Left lobe of liver (tissue), 2 donors: ENCODE measurements at places on chromosomes 4 and X.

DNA sequence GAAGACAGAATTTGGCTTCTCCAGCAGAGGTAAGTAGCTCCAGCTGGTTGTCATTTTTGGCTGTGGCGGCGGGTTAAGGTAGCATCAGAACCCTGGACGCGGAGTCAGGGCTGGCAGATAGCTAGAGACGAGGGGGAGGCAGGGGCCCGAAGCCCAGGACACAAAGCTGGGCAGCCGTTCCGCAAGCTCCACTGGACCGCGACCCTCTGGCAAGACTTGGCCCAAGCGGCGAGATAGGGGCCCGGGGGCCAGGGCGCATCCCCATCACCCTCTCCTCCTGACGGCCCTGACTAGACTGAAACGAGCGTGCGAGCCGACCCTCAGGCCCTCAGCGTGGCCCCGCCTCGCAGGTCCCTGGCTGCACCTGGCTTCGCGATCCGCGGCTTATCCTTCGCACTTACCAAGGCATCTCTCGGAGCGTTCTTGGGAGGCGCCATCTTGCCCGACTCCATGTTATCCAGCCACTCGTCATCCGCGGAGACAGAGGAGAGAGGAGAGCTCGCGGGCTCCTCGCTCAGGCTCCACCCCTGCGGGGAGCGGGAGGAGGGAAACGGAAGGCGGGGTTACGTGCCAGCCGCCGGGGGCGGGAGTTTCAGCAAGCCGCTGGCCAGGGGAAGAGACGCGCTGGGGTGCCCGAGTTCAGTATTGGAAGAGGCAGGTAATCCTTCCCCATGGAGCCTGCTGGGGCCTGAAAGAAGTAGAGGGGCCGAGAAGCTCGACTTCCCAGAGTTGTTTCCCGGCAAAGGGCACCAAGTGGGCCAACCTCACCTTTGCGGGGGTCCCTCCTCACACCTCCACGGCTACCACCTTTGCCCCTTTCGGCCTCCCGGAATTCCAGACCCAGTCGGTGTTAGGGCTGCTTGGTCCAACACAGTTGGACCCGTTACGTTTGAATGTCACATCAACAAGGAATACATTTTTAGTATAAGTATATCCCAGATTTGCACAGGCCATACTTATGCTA lies at the start of gene TAF9B:
Gene TAF9B (minus strand): TSS at position 491 of the 964 bp plus-strand sequence. CDS start 39 bp downstream, at position 452.
- peak; percentile 83 for DNase-seq

GRCh38 chr4:37132351-37132974 lies 112.1 kb upstream of the NWD2 start:
- no peak for DNase-seq

DNA sequence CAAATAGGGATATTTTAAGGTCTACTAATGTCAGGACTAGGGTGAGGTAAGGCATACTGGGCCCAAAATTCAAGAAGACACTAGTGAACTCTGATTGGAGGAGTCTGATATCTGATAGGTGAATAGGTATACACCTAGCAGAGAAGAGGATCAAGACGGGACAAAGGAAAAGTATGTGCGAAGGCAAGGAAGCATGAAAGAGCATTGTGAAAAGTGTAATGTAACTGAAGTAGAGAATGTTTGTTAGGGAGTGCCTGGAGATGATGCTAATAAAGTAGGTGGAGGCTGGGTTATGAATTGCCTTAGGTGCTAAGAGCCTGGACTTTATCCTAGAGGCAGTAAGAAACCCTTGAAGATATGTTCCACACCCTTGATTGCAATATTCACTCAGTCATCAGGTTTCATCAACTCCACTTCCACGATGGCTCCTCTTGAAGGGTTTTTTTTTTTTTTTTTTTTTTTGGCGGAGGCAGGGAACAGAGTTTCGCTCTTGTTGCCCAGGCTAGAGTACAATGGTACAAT lies 49.9 kb upstream of the XIAP start:
- no peak for DNase-seq

DNA sequence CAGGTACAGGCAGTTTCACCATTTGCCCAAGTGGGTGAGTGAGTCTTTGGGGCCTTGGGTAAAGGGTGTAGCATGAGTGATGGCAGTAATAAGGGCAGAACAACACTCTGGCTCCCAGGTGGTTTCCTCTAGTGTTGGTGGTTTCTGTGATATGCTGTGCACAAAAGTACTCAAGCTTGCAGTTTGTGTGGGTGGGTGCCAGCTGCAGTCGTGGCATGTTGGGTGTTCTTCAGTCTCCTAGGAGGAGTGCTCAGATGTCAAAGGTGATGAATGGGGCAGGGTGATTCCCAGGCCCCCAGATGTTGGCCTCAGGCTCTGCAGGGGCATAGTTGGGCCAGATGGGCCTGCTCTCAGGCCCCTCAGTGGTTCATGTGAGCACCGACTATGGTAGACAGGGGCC lies 166.1 kb upstream of the KLF8 start:
- DNase-seq: no peak

- no peak for DNase-seq
Measured at GRCh38 chrX:125150231-125150630, 169.4 kb upstream of the TEX13C start.

DNA sequence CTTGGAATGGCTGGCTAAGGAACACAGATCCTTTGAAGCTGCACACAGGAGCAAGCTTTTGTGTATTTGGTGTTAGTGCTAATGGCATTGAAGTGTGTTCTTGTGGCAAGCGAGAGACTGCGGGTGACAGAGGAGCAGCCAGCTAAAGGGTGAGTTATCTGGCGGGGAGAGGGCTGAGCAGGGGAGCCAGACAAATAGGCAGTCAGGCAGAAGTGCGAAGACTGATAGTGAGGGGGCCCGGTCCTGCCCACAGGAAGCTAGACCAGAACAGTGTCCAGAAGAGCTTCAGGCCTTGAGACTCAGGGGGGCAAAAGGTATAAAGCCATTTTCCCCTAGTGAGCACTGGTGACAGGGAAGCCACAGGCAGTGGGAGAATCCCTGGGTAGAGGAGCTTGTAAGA lies 49.6 kb upstream of the MAMLD1 start:
- no peak for DNase-seq

GRCh38 chr4:139005774-139006173 lies 9.8 kb upstream of the NOCT start:
- no peak for DNase-seq

- DNase-seq: no peak
Measured at GRCh38 chrX:112056476-112056875, 26.1 kb downstream of the TRPC5 start.

GRCh38 chr4:172850838-172851237 lies 317.8 kb upstream of the GALNT7 start:
- no peak for DNase-seq

DNA sequence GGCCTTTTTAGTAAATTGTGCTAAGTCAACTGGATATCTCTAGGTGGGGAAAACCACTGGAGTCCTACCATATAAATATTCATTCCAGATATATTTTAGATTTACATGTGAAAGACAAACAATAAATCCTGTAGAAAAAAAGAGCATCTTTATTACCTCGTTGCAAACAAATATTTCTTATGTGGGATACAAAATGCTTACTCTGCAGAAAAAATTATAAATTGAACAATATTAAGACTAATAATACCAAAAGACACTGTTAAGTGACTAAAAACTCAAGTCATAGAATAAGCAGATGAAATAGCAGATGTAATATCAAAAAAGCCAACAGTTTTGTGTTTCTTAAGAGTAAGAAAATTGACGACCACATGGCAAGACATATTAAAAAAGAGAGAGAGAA lies 43.8 kb downstream of the SULT1B1 start:
- DNase-seq: no peak

DNA sequence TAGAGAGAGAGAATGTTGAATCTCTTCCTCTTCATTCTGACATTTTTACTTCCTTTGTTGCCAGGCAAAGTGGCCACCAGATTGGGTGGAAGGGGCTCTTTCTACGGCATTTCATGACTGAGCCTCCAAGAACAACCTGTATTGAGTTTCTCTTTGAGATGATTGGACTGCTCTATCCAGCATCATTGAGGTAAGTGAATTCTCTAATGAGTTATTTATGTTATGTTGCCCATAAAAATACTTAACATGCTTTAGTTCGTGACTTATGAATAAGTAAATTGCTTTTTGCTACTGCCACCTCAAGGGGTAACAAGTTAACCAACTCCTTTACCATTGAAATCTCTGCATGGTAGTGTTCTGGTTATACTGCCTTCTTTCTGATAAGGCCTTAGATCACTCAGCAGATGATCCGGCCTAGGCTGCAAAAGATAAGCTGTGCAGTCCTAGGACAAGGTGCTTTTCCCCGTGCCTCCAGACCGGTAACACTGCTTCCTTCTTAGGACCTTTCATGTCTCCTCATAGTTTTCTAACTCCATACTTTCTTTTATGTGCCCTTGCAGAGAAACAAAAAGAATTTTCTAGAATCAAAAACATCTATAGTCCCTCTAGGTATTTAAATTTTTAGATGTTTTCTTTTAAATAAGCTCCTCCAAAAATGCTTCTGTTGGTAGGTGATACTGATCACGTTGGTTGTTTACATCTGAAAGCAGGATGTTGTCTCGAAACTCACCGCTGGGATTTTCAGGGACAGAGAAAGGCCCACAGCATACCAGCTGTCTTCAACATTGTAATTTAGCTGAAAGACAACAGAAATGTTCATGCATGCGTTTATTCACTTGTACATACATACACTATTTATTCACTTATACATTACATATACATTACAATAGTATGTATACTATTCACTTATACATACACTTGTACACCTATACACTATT lies 157.1 kb upstream of the RBPJ start:
- no peak for DNase-seq

DNA sequence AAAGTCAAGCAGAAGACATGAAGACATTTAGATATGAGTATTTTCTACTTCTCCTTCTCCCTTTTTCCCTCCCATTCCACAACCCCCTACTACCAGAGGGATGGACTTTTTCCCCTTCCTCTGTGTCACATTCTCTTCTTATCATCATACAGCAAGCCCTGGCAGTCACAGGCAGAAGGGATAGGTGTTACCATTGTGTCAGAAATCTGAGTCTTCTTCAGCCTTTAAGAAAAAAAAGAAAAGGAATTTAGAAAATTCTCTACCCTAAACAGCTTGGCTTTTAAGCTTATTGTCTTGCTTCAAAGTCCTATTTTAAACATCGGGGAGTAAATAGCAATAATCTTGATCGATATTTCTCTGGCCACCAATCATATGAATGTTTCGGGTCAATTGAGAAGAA lies 30.9 kb upstream of the ADH1C start:
- no peak for DNase-seq

- DNase-seq: no peak
Measured at GRCh38 chr4:158835226-158836001, 66.6 kb downstream of the FNIP2 start.

DNA sequence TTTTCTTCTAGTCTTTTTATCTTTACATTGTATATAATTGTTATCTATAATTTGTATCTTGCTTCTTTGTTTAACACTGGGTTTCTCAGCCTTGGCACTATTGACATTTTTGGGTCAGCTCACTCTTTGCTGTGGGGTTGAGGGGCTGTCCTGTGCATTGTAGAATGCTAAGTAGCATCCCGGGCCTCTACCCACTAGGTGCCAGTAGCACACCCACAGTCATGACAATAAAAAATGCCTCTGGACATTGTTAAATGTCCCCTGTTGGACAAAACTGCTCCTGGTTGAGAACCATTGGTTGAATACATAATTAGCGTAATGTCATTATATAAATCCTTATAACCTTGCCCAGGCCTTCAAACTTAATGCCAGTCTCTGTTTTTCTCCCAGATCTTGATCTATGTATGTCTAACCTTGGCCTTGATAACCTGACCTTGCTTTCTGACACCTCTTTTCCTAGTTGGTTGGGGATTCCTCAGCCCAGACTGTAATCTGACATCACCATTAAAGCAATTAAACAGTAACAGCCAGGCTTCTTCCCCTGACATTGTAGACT lies 46.1 kb downstream of the DCX start:
- no peak for DNase-seq

GRCh38 chrX:49300703-49301102 lies 2.7 kb upstream of the GAGE10 start:
- DNase-seq: no peak

GRCh38 chr4:72471816-72472215 lies 97.2 kb downstream of the ADAMTS3 start:
- no peak for DNase-seq

- no peak for DNase-seq
Measured at GRCh38 chrX:153226344-153227185, 47.5 kb downstream of the MAGEA1 start.

DNA sequence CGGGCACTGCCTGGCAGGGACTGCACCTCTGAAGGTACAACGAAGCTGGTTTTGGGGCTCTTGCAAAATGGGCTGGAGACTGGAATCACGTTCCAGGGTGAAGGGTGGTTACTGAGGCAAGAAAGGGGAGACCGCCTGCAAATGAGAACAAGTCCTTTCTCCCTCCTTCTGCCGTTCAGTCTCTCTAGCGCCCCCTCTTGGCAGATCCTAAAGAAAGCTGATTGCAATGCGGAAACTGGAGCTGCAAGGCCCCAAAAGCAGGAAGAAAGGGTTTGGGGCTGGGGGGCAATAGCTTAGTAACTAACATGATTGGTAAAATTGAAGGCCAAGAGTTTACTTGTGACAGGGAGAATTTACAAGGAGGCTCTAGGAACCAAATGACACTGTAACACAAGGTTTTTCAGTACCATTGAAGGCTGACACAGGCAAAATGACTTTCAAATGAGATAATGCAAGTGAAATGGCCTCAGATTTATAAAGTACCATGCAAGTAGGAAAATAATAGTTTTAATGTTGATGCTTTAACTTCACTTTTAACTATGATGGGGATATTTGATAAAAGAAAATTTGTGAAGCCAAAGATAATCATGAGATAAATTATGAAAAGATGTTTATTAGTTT lies 222.7 kb upstream of the HAND2 start:
- DNase-seq: no peak

GRCh38 chr4:87356832-87357526 lies 34.0 kb downstream of the HSD17B11 start:
- no peak for DNase-seq

- DNase-seq: no peak
Measured at GRCh38 chr4:78369679-78370078, 181.9 kb upstream of the ANXA3 start.

- DNase-seq: no peak
Measured at GRCh38 chrX:155259752-155260151, 4.5 kb downstream of the RAB39B start.

GRCh38 chr4:182748283-182748682 lies 168.9 kb downstream of the DCTD start:
- no peak for DNase-seq

DNA sequence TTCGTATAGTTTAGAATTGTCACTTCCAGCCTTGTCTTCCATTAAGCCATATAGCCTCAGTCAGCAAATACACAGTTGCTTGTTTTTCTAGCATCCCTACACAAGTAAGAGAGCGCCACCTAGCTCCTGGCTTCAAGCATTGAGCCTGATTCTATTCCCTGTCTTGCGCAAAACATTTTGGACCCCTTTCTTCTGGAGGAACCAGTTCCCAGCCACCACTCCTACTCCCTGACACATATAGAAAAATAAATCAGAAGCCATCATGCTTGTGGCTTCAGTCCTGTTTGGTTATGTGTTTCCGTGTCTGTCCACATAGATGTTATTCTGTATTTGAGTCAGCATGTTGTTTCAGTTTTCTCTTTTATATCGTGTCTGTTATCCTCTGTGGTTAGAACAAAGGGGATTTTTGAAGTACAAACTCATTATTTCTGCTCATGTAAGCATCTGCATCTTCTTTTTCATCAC lies 59.9 kb downstream of the GK start:
- DNase-seq: no peak
